ENCODE measurements at places on chromosomes 7 and 10.

GRCh38 chr7:95871896-95872295 lies 99.5 kb downstream of the DYNC1I1 start:
- no peak for DNase-seq

DNA sequence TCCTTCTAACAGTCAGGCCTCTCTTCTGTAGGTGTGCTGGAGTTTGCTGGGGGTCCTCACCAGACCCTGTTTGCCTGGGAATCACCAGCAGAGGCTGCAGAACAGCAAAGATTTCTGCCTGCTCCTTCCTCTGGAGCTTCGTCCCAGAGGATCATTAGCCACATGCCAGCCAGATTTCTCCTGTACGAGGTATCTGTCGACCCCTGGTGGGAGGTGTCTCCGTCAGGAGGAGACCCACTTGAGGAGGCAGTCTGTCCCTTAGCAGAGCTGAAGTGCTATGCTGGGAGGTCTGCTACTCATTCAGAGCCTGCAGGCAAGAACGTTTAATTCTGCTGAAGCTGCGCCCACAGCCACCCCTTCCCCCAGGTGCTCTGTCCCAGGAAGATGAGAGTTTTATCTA lies 611.1 kb upstream of the COBL start:
- DNase-seq = no peak

- no peak for DNase-seq
These were observed 44.5 kb downstream of the STARD3NL start for GRCh38 chr7:38222481-38223096.

GRCh38 chr10:97188261-97188711 lies 2.5 kb upstream of the SLIT1 start:
- DNase-seq = no peak

GRCh38 chr10:17113889-17114540 lies 15.6 kb downstream of the CUBN start:
- DNase-seq = no peak

DNA sequence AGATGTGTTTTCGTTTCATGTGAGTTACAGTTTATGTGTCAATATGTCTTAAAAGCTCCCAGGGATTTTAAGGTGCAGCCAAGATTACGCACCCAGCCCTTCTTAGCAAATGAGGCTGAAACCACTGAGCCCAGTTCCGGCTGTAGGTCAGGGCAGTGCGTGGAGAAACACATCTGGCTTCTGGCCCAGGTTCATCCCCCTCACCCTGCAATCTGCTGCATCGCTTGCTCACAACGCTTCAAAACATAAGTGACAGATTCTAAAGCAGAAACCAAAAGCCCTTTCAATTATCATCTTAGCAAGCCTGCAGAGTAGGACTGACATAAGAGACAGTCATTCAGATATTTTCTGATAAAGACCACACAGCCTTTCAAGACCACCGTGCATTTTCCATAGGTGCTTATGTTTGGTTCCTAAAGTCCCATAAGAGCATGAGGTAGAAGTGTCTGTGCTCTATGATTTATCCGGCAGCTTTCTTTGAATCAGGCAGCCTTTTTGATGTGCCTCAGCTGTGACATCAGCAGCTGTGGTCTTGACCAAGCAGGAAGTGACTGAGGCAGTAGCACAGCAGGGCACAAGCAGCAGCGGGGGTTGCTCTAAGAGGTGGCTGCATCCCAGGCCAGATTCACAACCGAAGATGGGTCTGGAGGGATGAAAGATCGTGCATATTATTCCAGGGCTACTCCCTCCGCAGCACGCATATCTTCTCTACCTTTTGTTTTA lies 72.1 kb upstream of the LYZL2 start:
- DNase-seq = no peak

DNA sequence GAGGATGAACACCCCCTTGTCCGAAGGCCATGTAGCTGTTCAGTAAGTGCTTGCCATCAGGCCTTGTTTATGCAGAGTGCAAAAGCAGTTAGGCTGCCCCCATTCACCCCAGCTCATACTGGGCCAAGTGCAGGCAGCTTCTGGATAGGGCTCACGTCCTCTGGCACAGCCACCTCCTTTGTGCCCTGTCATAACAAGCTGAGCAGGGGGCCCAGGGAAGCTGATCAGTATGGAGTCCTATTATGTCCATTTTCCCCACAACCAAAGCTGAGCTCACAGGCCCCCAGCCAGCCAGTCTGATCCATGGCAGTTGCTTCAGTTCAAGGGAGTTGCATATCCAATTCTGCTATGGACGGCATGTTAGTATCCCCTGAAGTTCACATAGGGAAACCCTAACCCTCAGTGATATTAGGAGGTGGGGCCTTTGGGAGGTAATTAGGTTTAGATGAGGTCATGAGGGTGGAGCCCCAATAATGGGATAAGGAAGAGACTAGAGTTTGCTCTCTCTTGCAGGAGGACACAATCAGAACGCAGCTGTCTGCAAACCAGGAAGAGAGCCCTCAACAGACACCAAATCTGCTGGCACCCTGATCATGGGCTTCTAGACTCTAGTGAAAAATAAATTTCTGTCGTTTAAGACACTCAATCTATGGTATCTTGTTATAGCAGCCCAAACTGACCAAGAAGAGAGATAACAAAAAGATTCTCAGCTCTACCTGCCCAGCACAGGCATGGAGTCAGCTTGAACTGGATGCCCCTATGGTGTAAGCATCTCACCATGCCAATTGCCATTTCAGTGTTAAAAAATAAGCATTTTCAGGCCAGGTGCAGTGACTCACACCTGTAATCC lies 155.9 kb downstream of the FGFR2 start:
- no peak for DNase-seq

- no peak for DNase-seq
These were observed 154.8 kb upstream of the PRR15 start for GRCh38 chr7:29408841-29409243.

DNA sequence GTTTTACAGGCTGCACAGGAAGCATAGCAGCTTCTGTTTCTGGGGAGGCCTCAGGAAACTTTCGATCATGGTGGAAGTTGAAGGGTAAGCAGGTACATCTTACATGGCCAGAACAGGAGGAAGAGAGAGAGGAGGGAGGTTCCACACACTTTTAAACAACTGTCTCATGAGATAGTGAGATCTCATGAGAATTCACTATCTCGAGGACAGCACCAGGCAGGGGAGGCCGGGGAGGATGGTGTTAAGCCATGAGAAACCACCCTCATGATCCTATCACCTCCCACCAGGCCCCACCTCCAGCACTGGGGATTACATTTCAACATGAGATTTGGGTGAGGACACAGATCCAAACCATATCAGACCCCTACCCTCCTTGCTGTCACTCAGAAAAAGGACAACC lies 23.7 kb downstream of the ZNF503 start:
- no peak for DNase-seq

DNA sequence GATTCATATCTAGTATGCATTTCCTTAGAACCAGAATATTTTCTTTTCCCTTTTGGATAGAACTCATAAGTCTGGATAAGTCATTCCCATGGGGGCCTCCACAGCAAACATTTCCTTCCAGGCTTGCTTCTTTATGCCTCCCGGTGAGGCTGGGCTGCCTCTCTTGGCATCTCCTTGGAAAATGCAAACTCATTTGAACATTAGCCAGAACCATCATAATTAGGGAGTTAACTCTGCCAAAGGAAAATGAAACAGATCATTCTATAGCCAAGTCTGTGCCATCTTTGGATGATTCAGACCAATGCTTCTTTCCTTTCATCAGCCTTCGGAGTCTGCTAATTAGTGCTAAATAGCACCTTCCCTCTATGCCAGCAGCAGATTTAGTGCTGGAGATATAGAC lies 81.1 kb downstream of the PLPP4 start:
- DNase-seq = no peak

DNA sequence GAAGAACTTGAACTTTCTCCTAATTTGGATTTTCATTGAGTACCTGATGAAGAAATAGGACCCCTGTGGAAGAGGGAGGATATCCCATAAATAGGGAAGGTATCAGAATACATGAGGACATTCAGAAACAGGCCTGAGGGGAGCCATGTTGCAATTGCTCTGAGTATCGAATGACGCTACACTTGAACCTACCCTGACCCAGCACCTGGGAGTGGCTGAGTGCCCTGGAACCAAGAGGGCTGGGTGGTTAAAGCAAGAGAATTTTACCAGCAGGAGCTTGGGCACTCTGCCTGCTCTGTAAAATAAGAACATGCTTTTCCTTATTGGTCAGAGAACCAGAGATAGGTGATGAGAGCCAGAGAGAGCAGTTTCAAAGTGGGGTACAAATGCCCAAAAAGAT lies 7.2 kb downstream of the NEUROD6 start:
- no peak for DNase-seq

DNA sequence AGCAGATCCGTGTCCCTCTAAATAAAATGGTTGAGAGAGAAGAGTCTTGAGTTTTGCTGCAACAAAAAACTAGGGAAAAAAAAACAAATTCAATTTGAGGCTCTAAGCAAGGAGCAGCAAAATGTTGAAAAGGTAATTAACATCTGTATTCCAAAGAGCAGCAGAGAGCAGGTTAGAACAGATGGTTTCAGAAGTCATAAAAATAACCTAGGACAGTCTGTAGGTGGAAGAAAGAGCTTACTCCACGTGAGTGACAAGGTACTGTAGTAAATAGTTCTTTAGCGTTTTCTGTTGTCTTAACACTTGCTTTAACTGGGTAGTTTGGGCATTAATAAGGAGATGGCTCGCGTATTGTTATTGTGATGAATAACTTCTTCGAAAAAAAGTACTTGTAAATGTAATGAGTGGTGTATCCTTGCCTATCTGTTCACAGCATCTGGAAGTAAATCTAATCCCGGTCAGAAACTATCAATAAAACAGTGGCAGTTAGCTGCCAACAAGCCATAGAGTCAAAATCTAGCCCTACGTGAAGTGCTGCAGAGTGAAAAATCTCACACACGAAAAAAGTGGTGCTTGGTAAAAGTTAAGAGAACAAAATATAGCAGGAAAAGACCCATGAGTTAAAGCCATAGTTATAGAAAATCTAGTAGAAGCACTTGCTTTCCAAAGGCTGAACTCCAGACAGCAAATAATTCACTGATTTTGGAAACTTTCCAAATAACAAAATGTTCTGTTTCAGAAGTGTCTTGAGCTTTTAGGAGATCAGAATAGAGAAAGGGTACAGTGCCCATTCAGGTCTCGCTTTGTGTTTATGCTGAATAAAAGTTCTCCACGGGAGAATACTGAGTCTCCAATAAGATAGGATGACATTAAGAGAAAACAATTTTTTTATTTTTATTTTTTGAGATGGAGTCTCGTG lies 49.3 kb upstream of the PARD3 start:
- no peak for DNase-seq

DNA sequence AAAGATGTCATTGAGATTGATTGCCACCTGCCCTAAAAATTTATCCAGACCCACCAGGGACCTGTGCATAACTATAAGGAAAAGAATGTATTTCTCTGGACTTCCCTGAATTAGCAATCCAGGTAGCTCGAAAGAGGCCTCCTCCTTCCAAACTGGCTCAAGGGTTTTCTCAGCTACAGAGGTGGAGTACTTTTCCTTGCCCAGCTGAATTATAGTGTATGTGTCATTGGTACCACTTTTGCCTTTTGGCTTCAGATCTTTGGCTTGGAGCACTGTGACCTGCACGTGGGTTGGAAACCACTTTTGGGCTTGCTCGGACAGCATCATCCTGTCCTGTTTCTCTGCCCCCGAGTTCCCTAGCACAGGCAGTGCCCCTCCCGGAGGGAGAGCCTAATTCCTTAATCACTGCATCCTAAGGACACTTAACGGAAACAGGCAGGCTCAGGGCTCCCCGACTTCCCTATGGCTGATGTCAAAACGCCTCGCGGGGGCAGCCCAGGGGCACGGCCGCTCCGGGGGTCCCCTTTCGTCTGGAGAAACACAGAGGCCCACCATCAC lies 825 bp downstream of the RAB11FIP2 start:
- no peak for DNase-seq

DNA sequence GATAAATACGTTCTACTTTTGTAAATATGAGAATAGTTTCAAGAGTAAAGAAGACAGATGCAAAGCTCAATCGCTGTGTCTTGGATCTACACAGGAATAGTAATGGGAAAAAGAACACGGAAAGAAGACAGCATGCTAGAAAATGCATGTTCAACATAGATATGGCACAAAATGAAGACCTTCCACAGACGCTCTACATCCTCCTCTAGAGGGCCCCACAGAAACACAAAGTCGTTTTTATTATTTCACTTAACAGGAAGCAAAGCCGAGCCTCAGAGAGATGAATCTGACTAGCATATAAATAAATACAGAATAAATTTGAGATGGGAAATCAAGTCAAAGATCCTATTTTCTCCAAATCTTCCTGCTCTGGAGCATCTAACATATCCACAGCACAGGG lies 292.6 kb downstream of the PARD3 start:
- DNase-seq = no peak

DNA sequence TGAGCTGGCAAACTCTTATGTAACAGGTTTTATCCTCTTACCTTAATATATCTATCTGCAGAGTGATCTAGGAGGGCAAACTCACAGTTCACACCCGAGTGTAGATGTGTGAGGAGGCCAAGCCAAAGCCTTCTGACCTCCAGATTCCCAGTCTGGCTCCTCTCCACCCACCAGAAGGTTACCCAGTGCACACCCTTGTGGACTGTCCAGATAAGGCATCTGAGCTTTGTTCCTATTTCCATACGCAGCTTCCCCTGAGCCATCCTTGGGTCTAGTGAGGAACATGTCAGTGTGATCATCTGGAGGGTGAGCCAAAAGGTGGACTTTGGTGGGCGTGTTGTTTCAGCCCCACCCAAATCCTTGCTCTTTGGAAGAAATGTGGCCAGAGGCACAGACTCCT lies 203.0 kb upstream of the MEOX2 start:
- DNase-seq = no peak

DNA sequence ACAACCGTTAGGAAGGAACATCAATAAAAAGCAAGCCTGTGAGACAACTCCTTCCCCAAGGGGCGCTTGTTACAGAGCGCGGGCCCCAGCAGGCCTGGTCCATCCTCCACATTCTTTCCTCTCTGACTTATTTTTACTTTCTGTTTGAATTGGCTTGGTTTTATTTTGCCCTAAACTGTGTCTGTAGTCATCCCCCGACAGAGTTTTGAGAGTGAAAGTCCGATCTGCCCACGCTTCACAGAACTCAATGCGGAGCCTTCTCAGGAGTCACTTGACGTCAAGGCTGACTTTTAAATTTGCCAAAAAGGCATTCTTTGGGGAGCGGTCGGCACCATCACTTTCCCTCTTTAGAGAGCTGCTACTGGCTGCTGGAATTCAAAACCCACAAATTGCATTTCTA lies 150.1 kb upstream of the KLF6 start:
- no peak for DNase-seq

- DNase-seq = no peak
These were observed 34.0 kb downstream of the MYO1G start for GRCh38 chr7:44944821-44945220.

GRCh38 chr7:77565917-77566316 lies 28.8 kb downstream of the PTPN12 start:
- no peak for DNase-seq

All from cortex of kidney (tissue), 1 donor.